Cardiac septum (tissue), 1 donor: ENCODE measurements at places on chromosomes 6 and 20. TPM values are rescaled to one million over a fixed set of nuclear protein-coding genes. Genes with fewer than 3 reads are reported as not detected.

- no peak for DNase-seq
Observed at GRCh38 chr6:39515006-39515405, 192.5 kb upstream of the KCNK16 start.

DNA sequence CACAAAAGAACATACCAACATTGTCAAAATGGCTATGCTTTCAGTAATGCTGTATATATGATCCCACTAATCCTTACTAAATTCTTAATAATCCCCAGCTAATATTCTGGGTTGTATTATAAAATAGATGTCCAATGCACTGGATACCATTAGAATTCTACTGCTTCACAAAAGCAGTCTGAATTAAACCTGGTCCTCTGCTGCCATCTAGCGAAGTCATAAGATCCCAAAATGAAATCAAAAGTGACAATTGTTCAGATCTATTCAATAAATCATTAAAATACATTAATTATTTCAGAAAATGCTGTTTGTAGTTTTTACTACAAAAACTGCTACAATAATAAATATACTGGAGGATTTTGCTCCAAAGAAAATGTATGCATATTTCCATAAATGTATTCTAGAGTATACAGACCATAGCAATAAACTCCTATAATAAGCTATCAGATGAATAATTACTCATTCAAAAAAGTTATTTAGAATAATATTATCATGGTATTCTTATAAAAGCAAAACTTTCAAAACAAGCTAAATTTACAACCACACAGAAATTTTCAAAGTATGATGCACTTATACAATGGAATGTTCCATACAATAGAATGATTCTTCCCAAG, 92.6 kb downstream of the RNGTT start:
- no peak for DNase-seq

GRCh38 chr6:6823568-6824224, 235.2 kb downstream of the LY86 start:
- DNase-seq = no peak

- no peak for DNase-seq
Observed at GRCh38 chr20:38092260-38092857, 58.8 kb downstream of the RPRD1B start.

DNA sequence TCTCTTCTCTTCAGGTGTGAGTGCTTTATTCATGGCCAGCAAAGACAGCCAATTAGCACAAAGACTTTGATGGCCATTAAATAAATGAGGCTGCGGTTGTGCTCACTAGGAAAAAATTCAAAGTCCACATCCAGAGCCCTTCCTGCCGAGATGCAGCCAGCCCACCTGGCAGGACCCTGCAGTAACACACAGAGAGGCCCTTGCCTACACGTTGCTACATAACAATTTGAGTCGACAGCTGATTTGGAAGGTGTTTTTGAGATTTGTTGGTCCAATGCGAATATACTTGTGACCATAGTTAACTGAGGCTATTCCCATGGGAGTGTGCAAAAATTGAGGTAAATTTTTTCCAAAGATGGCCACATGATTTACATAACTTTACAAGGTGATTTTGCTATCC, 605.4 kb upstream of the HTR1E start:
- no peak for DNase-seq

GRCh38 chr20:42587427-42587826, 602.3 kb downstream of the PTPRT start:
- DNase-seq = no peak

DNA sequence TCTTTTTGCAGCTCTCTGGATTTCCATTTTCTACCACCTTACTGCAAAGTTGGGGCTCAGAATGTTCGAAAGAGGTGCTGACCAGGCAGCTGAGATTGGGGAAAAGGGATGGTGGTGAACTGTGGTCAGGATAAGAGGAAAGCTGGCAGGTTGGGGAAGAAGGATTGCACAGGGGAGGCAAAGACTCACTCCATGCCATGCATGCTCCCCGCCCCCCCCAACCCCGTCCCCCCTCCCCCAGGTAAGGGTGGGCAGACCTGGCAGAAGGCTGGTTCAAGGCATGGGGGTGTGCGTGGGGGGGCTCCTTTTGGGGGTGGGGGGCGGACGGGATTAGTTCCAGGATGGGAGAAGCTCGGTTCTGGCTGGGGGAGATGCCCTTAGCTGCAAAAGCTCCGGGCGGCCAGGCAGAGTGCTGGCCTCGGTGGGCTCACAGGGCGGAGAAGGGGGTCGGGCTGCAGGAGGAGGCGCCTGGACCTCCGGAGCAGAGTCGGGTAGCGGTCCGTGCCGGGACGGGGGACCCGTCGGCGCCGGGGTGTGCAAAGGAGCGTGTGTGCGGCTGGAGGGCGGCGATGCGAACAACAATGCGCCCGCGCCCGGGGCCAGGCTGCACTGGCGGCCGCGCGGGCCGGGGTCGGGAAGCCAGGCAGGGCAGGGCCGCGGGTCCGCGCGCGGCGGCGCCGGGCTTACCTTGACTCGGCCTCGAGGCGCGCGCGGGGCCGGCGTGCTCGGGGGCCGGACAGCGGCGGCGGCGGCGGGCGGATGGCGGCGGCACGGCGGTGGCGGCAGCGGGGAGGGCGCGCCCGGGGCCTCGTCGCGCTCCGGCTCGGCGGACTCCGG, 880 bp downstream of the ADNP start:
- no peak for DNase-seq

- DNase-seq = peak; percentile 68
Observed at GRCh38 chr6:157659536-157660271, 163.3 kb upstream of the SNX9 start.

GRCh38 chr6:82681119-82681714, 317.6 kb downstream of the TPBG start:
- DNase-seq = no peak

- no peak for DNase-seq
Observed at GRCh38 chr6:135464634-135465033, 32.9 kb downstream of the AHI1 start.

DNA sequence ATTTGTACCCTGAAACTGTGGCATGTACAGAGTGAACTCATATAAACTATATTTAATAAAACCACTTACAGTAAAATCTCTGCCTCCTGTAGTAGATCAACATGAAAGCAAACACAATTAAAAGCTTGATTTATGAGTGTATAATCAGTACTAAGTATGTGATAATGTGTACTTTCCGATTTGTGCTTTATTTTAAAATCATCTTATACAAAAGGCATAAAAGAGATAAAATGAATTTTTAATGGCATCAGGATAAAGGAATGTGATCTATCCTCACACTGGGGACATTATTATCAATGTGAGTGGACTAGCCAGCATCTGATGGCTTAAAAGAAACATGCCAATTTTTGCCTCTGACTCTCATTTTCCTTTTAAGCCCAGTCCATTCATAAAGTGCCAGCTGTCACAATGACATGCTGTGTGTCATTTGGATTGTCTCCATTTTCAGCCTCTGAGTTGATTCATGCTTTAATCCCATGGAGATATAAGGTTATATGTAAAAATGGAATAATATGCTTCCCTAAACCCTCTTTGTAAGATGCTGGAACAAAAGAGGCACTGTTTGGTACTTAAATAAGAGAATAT, 831.6 kb upstream of the EYS start:
- DNase-seq = no peak

- no peak for DNase-seq
Observed at GRCh38 chr6:108363889-108364313, 69.0 kb downstream of the AFG1L start.

- DNase-seq = no peak
Observed at GRCh38 chr20:38023181-38024001, 9.9 kb downstream of the TTI1 start.

DNA sequence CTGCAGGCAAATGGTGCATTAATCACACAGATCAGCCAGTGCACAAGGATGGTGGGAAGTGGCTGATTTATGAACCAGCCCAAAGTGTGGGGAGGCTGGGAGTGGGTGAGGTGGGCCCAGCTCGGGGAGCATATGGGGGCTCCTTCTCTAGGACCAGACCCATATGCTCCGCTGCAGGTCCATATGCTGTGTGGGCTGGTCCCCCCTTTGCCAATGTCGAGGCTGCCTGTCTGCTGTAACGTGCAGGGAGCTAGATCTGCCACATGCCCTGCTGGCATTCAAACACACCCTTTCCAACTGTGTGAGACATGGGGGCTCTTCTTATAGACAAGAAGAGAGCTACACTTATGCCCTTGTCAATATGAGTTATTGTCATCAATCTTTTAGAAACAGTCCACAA, 566.3 kb downstream of the DHX35 start:
- no peak for DNase-seq

GRCh38 chr6:138007014-138007472, 100.2 kb downstream of the PERP start:
- no peak for DNase-seq

GRCh38 chr6:74750826-74751225, 455.0 kb downstream of the COL12A1 start:
- DNase-seq = no peak

GRCh38 chr20:63024573-63025392, 18.0 kb upstream of the BHLHE23 start:
- no peak for DNase-seq

- DNase-seq = peak; percentile 22
Observed at GRCh38 chr20:38932457-38933120, 6.4 kb downstream of the FAM83D start.

GRCh38 chr20:6864740-6865139, 97.3 kb downstream of the BMP2 start:
- no peak for DNase-seq

DNA sequence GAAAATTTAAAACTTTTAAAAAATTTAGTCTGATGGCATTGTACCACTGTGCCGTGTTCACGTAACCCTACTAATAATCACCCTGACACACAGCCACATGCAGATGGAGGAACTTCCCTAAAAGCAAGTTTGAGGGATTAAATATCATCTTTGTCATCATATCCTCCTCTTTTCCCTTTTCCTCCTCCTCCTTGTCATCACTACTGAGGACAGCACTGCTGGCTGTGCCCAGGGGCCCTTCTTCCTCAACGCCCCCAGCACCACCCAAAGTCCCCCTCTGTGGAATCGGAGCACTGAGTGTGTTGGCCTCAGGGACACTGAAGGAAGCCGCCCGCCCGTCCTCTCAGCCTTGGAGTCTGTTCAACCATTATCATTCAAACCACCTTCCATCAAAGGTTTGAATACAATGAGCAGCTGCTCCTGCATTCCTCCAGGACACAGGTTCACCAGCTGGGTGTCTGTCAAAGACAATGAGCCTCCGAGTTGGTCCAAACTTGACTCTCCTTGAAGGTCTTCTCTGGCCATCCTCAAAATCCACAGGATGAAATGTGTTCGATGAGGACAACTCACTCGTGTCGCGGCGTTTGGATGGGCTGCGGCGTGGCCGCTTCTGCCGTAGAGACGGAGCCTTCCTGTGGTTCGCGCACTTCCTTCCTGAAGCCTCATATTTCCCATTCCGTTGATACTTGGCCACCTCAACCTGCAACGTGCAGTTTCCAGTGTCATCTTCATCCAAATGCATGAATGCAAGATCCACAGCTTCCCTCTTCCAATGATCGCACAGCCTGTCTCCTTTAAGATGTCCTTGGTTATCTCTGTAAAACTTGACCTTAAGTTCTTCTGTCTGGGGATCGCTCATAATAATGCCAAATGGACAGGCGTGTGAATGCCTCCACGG, 23.3 kb downstream of the NQO2 start:
- DNase-seq = peak; percentile 84

DNA sequence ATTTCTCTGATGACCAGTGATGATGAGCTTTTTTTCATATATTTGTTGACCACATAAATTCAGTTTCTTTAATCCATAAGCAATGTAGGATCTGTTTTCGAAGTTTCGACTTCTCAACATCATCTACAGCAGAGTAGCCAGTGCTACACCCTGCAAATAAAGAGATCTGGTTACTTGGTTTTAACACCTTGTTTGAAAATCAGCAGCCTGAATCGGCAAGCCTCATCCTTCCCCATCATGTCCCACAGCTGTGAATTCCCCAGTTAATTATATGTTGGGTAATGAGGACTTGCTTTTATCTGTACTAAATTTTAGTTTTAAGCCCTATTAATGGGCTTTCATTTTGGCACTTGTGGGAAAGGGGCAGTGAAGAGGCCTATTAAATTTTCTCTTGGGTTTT, 80.6 kb downstream of the BMP2 start:
- no peak for DNase-seq

DNA sequence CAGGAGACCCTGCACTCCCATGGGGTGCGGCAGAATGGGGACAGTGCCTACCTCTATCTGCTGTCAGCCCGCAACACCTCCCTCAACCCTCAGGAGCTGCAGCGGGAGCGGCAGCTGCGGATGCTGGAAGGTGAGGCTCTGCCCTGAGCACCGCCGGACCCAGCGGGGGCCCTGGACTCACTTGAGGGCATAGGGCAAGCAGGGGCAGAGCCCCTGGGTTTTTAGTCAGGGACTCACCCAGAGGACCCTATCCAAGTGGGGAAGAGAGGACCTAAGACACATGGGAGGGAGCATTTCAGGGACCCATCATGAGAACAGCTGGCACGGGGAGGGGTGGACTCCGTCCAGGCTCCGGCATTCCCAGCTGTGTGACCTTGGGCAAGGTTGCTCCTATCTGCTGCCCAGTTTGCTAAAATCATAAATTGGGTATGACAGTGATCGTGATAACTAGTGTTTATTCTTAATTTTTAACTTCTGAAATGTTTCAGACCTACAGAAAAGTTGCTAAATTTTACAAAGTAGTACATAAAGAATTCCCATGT, 9.8 kb downstream of the RBCK1 start:
- no peak for DNase-seq

- no peak for DNase-seq
Observed at GRCh38 chr6:127963495-127963894, 62.6 kb upstream of the THEMIS start.

DNA sequence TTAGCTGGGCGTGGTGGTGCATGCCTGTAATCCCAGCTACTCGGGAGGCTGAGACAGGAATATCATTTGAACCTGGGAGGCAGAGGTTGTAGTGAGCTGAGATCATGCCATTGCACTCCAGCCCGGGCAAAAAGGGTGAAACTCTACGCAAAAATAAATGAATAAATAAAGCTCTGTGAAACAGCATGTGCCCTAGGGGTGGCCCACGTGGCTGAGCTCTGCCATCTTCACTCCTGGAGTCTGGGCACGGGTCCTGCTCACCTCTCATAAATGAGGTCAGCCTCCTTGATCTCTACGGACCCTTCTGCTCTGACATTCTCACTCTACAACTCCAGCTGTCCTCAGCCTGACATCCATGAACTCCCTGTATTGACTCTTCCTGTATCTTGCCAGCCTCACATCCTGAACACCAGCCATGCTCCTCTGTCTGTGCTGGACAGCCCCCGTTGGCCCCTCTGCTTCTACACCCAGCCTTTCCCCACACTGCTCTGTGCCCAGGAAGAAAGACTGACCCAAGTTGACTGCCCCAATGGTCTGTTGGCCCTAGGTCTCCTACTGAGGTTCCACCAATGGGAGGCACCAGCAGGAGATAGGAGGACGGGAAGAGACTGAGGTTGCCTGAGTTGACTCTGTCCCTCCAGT, 21.9 kb downstream of the CPNE5 start:
- DNase-seq = no peak

Gene AIG1
- 42.6 TPM for total RNA-seq

Gene TRIM15
- total RNA-seq = not detected

Gene MYBL2
- total RNA-seq = 0.13 TPM

Gene C6orf58
- total RNA-seq = not detected

Gene SLC35F1
- total RNA-seq = 7.7 TPM

Gene CALHM4
- total RNA-seq = not detected

Gene OXT
- not detected for total RNA-seq

Gene NKX2-2
- 0.11 TPM for total RNA-seq

Gene EPB41L1
- total RNA-seq = 21.8 TPM

Gene BPIFA1
- not detected for total RNA-seq

Gene STMND1
- not detected for total RNA-seq

Gene TRAPPC3L
- 0.16 TPM for total RNA-seq

Gene ID4
- total RNA-seq = 6.8 TPM
